ENCODE measurements at places on chromosomes 2 and 18.

- DNase-seq: no peak
These were observed 1292.1 kb upstream of the PIK3C3 start for GRCh38 chr18:40662898-40663437.

- DNase-seq: no peak
These were observed 147.3 kb downstream of the RDH14 start for GRCh38 chr2:18412980-18413675.

GRCh38 chr18:46176001-46176400 is 71.8 kb downstream of the HAUS1 start:
- DNase-seq: no peak

GRCh38 chr2:176826356-176826755 is 386.2 kb upstream of the HNRNPA3 start:
- DNase-seq: no peak

GRCh38 chr2:96679848-96680247 is 37.3 kb downstream of the FER1L5 start:
- no peak for DNase-seq

- peak; percentile 98 for DNase-seq
These were observed 42.1 kb downstream of the BMP10 start for GRCh38 chr2:68828887-68829708.

GRCh38 chr2:148756292-148756975 is 111.9 kb downstream of the EPC2 start:
- DNase-seq: no peak

- no peak for DNase-seq
These were observed 114.6 kb upstream of the CDCA7 start for GRCh38 chr2:173240083-173240482.

Measured in hematopoietic multipotent progenitor cell treated with erythropoietin and hydrocortisone succinate and interleukin-3 and kit ligand, for 8 days (in vitro differentiated cells).